ENCODE measurements at places on chromosomes 3 and 15.

GRCh38 chr15:61314427-61314826 lies 85.3 kb upstream of the RORA start:
- no peak for DNase-seq

DNA sequence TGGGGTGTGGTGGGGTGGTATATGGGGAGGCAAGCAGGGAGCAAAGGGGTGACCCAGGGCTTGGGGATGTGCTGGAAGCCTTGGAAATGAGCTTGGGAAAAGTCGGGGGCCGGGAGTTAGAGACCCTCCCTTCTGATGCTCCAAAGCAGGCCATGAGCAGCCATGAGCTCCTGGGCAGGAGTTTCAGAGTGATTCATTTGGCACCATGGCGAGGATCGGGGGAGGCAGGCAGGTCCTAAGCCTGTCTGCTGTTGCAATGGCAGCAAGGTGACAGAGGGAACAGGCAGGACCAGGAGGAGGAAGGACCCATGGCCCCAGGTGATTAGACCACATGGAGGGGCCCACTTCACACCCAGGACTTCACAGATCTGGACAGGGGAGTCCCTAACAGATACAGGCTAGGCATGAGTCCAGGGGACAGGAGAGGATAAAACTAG lies 21.3 kb downstream of the RGMA start:
- DNase-seq: no peak

GRCh38 chr3:81443457-81443782 lies 318.0 kb downstream of the GBE1 start:
- DNase-seq: no peak

DNA sequence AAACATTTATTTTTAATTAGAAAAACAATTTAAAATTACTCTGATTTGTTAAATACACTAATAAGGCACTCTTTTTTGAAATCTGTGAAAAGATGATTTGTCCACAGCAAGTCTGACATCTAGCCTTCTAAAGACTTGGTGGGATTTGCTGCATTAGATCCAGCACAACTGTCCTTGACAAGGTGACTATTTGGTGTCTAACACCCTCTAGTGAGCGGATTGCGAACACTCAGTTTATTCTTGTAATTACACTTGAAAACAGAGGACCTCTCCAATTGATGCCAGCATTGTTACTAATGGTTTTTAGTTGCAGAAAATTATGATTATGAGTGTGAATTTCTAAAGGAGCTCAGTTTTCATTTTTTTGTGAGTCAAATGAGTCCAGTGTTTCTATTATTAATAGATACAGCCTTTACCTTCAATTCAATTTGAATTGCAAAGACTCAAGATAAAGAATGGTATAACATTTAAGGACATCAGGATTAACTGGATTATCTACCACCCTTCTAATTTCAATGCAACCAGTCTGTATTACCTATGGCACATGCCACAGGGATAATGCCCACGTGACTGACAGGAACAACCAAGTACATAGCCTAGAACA lies 29.7 kb upstream of the STRIT1 start:
- no peak for DNase-seq

- DNase-seq: no peak
Observed at GRCh38 chr3:152254041-152254440, 14.7 kb upstream of the MBNL1 start.

DNA sequence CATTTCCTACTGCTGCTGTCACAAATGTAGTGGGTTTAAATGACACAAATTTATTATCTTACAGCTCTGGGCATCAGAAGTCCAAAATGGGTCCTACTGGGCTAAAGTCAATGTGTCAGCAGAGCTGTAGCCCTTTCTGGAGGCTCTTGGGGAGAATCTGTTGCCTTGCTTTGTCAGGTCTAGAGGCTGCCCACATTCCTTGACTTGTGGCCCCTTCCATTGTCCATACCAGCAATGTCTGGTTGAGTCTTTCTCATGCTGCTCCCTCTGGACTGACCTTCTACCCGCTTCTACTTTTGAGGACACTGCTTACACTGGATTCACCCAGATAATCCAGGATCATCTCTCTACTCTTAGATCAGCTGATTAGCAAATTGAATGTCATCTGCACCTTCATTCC lies 3.0 kb downstream of the IL12A start:
- no peak for DNase-seq

GRCh38 chr3:115134648-115135347 lies 12.3 kb downstream of the ZBTB20 start:
- no peak for DNase-seq

GRCh38 chr3:59388555-59389270 lies 338.9 kb upstream of the CFAP20DC start:
- no peak for DNase-seq

GRCh38 chr15:68495221-68495950 lies 63.4 kb upstream of the ITGA11 start:
- no peak for DNase-seq

- DNase-seq: no peak
Observed at GRCh38 chr3:139491027-139491700, 14.8 kb upstream of the RBP2 start.

GRCh38 chr15:67174864-67175573 lies 79.4 kb downstream of the AAGAB start:
- no peak for DNase-seq

DNA sequence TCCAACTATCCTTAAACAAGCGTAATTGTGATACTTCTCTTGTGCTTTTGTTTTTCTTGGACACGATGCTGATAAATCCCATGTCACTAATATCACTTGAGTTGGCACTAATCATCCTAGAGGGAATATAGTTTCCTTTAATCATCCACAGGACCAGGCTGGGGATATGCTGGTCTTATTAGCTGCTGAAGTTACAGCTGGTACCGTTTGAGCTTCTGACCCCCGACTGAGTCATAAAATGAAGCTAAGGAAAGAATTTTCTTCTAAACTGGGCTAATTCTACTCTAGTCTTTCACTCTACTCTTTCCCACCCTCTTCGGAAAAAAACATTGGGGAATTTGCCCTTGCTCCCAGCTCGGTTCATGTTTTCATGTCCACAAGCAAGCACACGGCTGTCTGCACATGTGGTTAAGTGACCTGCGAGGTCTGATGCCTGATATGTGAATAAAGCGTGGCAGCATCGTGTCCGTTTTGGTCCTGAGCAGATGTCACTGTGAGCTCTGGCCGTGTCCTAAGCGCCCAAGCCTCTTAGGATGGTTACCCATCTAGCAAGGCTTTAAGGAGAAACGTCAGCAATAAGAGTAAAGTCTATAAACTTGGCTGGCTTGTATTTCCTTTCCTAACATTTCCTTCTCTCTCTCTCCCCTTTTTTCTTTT lies 223.7 kb downstream of the ITPR1 start:
- DNase-seq: no peak

DNA sequence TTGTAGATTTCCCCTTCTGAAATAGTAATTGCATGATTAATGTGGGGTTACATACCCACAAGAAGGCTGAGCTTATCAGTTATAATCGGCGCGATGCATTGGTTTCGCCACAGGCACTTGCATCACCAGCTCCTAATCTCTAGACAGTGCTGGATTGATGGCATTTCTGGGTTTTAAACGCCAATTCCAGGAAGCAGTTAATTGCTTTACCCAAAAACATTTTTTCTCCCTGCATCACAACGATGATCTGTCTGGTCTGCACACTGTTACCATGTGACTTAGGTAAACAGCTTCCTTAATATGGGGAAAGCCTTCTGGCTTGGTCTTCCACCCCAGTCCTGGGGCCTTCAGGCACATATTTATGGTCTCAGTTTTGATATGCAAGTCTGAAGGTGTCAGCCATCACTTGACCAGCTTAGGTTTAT lies 70.0 kb upstream of the HEG1 start:
- DNase-seq: no peak

- DNase-seq: no peak
Observed at GRCh38 chr3:132867956-132868355, 145.7 kb upstream of the NPHP3 start.

DNA sequence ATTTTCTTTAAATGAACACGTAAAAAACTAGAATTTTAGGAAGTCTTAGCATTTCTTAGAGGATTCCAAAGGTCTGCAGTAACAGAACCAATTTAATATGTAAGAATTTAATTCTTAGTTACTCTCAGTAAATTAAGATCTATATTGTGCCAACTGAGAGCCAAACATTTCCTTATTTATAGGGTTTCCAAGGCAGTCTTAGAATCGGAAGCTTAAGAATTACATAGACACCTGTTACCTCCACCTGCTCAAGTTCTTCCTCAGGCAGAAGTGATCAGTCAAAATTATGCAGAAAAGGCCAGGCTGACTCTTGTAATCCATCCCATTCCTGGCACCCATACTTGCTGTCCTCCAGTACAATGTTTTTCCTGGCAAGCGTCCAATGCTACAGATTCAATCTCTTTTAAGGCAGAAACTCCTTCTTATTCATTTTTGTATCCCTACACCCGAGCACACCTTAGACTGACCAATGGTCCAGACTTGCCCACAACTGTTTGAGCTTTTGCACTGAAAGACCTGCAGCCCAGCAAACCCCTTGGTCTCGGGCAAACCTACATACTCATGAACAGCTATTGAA lies 64.3 kb downstream of the NCEH1 start:
- DNase-seq: no peak

DNA sequence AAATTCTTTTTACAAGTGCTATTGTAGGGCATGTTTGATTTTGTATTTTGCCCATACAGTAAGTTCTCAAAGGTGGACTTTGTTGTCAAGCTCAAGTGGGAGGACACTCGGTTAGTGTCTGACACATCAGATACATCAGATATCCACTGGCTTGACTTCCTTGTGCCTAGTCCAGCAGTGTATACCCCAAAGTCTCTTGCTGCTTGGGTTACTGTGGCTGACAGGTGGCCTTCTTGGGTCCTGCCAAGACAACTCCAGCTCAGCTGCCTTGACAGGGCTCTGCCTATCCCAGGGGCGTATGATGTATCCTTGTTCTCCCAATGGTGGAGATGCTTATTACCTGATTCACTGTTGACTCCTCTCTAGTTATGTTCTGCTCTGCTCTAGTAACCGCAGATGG lies 214.9 kb downstream of the CBLB start:
- DNase-seq: no peak

GRCh38 chr3:154458560-154458959 lies 28.6 kb upstream of the GPR149 start:
- no peak for DNase-seq

- no peak for DNase-seq
Observed at GRCh38 chr3:5731100-5731499, 543.6 kb downstream of the EDEM1 start.

GRCh38 chr3:62805580-62806277 lies 69.5 kb downstream of the CADPS start:
- DNase-seq: no peak

DNA sequence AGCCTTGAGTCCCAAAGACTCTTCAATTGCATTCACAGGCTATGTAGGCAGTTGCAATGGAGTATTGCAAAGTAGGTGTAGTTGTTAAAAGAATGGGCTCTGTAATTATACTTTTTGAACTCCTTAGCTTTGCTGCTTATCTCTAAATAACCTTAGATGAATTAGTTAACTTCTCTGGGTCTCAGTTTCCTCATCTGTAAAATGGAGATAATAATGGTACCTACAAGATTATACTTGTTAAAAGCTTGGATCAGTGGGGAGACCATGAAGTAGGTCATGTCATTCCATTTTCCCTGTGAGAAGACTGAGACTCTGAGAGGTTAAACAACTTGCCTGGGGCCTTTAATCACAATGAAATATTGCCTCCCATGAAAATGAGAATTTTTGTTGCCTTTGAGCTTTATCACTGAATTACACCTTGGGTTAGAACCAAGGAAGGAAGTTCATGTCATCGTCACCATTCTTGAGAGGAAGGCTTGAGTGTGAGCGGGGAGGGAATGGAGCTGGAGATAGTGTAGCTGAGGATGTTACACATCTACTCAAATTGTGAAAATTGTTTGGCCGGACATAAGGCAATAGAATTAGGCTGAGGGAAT lies 38.1 kb downstream of the CTDSPL start:
- no peak for DNase-seq

GRCh38 chr3:177530908-177531307 lies 333.6 kb upstream of the TBL1XR1 start:
- no peak for DNase-seq

DNA sequence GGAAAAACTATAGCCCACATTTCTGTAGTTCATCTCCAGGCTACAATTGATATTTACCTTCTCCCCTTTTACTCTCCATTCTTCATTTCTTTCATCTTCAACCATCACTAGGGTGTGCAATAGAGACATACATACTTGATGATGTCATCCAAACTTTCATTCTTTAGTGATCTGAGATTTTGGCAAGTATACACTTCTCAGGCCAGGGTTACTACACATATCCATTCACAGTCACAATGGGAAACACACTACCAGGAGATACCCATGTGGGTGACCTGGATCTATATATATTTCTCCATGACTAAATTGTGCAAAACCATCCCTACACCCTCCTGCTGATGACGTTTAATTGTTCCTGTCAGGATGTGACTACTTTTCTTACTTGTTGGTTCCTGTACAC lies 769.5 kb upstream of the DPPA4 start:
- DNase-seq: no peak

- DNase-seq: no peak
Observed at GRCh38 chr15:67915461-67916374, 75.9 kb upstream of the RNU6-1 start.

GRCh38 chr3:37856381-37856780 lies 5.3 kb upstream of the CTDSPL start:
- DNase-seq: peak; percentile 37

- DNase-seq: no peak
Observed at GRCh38 chr3:123027292-123028232, at the start of gene SEMA5B. SEMA5B (minus strand) TSS chr3:123027763; CDS start chr3:122961263, 66,500 bp downstream.

DNA sequence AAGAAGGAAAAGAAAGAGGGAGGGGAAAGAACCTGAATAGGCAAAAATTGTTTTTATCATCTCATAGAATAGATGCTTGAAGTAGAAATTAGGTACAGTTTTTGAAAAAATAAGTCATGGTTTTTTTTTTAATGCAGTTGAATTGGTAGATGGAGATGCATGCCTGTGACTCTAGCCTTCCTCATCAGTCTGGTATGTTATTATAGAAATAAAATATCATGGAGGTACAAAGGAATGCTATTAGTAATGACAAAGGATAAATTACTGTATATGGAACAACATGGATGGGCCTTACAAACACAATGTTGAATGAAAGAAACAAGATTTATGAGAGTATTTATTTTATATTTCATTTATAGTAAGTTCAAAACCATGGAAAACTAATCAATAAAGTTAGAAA lies 162.4 kb upstream of the GALNT15 start:
- no peak for DNase-seq

- no peak for DNase-seq
Observed at GRCh38 chr3:23341147-23341838, 138.2 kb downstream of the UBE2E2 start.

- no peak for DNase-seq
Observed at GRCh38 chr3:194123726-194124125, 12.2 kb upstream of the HES1 start.

GRCh38 chr3:48469046-48469915 lies 22.7 kb downstream of the ATRIP start:
- DNase-seq: no peak

GRCh38 chr15:67108122-67108961 lies 42.9 kb downstream of the SMAD3 start:
- DNase-seq: no peak

DNA sequence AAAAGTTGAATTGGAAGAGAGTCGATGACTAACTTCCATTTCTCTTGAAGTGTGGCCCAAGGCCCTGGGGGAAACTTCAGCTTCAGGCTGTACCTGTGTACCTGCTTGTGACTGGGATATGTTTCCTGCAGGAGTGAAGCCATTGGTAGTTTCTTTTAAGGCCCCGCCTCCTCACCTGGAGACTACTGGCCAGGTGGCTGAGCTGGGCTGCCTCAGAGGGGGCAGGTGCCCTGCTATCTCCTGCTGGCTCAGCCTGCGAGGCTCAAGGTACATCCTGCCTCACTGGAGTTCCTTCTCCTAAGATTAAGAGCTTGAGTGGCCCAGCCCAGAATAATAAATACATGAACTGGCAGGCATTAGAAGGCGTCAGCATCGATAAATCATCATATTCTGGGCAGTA lies 121.6 kb upstream of the ROPN1 start:
- DNase-seq: no peak
